ENCODE measurements at places on chromosomes 4 and X.

DNA sequence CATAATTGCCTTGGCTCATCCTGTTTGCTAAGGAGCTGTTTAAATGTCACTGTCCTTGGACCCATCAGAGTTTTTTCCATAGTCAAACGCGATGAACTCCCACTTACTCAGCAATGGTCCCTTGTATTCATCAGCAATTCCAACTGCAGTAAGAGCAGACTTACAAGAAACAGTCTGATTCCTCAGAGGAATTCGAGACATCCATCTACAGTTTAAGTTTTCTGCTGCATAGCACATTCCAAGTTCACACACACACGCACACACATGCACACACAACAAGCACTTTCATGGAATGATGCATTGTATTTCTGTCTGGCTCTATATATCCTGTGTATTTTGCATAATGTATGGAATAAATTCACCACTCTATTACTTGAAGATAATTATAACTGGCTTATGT lies 32.7 kb upstream of the TMEM150C start:
- DNase-seq = no peak

DNA sequence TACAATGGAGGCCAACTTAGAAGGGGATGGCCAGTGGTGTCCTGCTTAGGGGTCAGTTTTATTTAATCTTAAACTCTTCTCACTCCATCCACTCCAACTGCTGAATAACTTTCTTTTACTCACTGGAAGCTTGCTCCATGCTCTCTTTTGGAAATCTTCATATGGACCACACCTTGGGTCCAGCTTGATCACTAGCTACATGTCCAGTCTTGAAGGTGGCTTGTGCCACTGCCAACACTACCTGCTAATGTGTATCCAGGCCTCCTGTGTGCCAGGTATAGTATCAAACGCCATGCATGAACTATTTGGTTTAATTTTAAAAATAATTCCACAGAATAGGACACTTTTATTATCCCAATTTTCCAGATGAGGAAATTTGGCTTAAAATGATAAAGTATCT lies 37.0 kb upstream of the KDR start:
- no peak for DNase-seq

GRCh38 chrX:10254739-10255138 lies 98.0 kb downstream of the CLCN4 start:
- peak; percentile 1 for DNase-seq

- no peak for DNase-seq
Observed at GRCh38 chr4:73170518-73171198, 87.9 kb downstream of the ANKRD17 start.

DNA sequence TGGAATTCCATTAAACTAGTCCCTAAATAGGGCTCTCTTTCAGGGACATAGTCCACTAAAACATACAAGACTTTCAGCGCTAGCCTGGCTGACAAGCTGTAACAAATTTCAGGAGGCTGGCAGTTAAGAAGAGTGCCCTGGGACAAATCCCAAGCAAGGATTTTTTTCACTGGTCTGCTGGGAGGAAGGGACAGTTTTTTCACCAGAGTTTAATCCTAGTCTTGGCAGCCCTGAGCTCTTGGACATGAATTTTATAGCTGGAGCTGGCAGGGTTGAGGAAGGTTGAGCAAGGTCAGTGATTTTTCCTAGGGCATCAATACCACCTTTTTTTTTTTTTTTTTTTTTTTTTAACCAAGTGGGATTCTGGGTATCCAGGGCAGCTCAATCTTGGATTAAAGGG lies 184.4 kb downstream of the SH2D1A start:
- no peak for DNase-seq

GRCh38 chr4:1369479-1370079 lies 22.6 kb downstream of the UVSSA start:
- no peak for DNase-seq

GRCh38 chrX:154799556-154800348 lies 5.5 kb downstream of the MPP1 start:
- peak; percentile 64 for DNase-seq

DNA sequence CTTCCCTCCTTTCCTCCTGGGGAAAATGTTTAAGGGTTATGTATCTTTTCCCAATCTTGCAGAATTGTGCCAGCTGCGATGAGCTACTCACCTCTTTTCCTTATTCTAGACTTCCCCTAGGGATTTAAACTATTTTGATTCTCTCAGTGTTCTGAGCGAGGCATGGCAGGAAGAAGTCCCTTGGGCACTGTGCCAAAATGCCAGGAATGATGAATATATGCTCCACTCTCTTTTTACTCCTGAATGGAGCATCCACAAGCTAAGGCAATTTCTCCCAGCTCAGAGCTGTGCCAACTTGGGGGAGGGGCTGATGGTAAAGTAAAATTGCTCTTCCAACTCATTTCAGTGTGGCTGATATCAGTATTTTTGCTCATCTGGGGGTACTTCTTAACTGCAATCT lies 4.0 kb upstream of the C4orf17 start:
- no peak for DNase-seq

- DNase-seq = no peak
Observed at GRCh38 chrX:96394598-96394997, 290.0 kb upstream of the DIAPH2 start.

Data from erythroblast (primary cell).